GM19239 (cell line): ENCODE measurements at places on chromosomes 2 and 18.

- DNase-seq, result no peak
Observed at GRCh38 chr2:56534321-56534720, 350.5 kb downstream of the CCDC85A start.

DNA sequence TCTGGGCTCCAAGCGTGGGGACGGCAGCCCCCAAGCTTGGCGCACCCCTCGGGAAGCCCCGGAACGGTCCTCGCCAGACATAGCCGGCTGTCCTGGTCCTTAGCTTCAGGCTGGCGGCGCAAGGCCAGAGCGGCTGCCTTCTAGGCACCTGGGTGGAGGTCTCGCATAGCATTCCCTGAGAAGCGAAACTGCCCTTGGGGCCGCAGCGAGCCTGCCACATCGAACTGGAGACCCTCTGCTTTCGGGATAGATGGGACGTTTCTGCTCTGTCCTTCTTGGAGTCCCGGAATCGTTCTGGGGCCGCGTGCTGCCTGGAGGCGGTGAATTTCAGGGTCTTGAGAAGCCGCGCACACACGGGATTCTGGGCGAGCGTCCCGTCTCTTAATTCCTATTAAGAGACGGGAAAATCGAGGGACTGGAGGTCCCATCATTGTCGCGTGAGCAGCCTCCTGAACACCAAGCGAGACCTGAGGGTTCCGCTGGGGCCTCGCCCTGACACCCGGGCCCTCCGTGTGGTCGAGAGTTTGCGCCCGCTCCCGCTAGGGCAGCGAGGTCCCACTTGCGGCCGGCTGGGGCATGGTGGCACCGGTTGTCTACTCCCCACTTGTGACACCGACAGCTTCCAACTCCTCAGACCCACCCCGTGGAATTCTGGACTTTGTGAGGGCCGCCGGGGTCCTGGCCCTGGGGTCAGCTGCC, 9.7 kb upstream of the EN1 start:
- no peak for DNase-seq

DNA sequence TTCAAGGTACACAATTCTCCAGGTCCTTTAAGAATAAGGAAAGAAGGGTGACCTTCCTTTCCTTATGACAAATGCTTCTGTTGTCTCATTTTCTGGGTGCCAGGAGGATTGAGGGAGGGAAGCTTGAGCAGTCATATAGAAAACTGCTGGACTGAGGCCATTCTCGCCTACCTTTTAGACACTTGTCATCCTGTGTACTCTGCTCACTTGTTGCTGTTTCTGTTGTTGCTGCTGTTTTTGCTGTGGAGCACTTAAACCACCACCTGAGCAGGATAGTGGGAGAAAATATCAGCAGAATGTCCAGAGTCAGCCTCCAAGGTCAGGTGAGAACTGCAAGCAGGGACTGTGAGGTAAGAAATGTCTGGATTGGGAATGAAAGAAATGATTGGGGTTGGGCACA, 2.8 kb downstream of the DNAJC5G start:
- no peak for DNase-seq

GRCh38 chr2:25521665-25522387, 151.6 kb downstream of the DTNB start:
- DNase-seq, result peak; percentile 40

GRCh38 chr2:121375621-121376159, 90.7 kb upstream of the TFCP2L1 start:
- no peak for DNase-seq

DNA sequence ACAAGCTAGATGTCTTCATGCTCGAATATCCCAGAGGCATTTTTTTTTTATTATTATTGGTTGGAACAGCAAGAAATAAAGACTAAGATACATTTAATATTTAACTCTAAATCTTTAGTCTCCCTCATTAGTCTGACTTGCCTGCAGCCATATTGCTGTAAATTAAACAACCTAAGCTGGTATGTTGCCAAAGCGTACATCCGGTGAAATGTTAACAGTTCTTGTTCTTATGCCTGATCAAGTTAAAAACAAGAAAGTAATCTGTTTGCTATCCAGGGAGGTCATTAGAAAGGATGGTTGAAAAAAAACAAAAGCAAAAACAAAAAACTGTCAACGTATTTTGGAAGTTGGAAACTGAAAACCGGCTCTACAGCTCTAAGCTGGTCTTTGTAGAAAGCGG, 125.9 kb upstream of the NABP1 start:
- no peak for DNase-seq

DNA sequence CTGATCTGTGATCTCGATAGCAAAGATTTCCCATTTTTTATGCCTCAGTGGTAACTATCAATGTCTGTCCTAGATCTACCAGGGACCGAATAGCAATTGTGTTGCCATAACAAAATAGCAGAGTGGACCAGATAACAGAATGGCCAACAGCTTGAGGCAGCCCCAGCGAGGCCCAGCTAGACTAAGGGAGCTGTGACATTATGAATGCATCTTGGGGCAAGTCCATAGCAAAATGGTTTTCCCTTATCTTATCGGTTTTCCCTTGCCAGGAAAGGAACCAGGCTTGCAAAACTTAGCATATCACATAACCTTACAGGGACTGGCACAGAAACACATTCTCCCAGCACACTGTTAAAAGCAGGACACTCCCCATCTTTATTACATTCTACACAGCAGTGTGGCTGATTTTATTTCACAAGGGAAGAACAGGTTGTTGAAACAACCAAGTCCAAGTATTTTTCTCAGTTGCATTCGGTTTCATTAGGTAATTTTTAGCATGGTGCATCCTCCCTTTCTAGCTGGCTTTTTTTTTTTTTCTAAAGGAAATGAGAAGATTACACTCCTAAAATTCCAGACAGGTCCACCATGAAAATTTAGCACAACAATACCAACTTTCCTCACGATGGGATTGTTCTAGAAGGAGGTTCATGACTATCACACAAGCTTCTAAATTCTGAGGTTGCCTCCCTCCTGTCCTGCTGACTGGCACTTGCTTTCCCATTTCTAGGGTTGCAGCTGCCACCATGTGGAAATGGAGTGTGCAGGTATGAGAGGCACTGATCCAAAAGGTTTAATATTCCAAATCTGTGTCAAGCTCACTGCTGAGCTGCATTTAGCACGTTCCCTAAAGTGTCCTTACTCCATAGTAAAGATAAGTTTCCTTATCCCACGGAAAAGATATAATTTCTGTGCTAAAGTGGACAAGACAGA, 97.0 kb upstream of the SLC35G4 start:
- DNase-seq, result no peak

DNA sequence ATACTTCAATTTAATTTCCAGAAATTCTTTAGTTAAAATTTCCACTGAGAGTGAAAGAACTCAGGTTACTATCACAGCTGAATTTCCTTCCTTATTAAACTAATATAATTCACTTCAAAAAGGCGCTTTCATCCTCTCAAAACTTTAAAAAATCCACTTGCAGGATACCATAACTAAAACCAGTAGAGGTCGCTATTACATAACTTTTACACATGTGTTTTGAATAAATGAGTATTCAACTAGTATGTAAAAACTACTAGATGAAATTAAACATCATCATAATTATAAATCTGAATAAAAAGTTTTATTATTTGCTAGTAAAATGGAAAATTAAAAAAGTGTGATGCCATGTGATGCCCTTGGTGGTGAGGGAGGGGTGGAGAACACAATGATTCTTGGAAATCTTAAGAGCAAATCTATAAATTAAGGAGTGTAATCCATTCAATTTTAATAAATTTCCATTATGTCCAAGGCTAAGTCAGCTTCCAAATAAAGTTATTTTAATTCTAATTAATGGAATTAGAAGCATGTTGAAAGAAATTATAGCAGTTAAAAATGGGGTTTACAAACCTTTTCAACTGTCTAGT, 61.4 kb downstream of the SOS1 start:
- peak; percentile 1 for DNase-seq
